ENCODE measurements at places on chromosomes 3 and 15. TPM values are rescaled to one million over a fixed set of nuclear protein-coding genes. Genes with fewer than 3 reads are reported as not detected.

GRCh38 chr3:36318621-36319200 lies 61.6 kb upstream of the STAC start:
- DNase-seq, result no peak

GRCh38 chr3:104916971-104917370 lies 449.7 kb upstream of the ALCAM start:
- no peak for DNase-seq

GRCh38 chr15:25694823-25695312 lies 168.3 kb downstream of the ATP10A start:
- no peak for DNase-seq

DNA sequence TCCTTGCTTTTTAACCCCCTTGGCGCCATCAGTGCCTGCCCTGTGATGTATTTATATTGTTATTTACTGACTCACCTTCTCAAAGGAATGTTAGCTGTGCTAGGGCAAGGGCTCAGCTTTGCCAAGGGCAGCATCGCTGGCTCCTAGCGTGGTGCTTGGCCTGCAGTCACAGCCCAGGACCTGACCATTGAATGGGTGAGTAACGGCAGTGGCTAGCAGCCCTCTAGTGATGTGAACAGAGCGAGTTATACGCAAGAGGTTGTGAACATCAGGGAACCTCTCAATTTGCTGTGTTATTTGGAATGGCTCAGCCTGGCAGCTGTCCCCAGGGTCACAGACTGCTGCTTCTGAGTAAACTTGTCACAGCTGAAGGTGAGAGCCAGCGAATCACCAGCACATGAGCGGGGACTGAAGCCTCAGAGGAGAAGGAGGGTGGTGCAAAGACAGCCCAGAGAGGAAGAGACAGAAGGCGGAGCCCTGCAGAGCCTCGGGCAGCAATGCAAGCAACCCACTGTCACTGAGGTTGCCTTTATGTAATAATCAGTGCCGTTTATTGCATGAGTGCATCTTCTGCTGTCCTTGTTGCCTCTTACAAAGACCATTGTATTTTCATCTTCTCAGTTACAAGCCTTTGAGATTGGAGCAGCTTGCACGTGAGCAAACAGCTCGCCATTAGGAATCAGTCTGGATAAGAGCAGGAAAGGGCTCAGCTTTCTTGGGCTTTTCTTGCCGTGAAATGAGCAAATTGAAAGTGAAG lies 158.3 kb downstream of the SLCO3A1 start:
- no peak for DNase-seq

DNA sequence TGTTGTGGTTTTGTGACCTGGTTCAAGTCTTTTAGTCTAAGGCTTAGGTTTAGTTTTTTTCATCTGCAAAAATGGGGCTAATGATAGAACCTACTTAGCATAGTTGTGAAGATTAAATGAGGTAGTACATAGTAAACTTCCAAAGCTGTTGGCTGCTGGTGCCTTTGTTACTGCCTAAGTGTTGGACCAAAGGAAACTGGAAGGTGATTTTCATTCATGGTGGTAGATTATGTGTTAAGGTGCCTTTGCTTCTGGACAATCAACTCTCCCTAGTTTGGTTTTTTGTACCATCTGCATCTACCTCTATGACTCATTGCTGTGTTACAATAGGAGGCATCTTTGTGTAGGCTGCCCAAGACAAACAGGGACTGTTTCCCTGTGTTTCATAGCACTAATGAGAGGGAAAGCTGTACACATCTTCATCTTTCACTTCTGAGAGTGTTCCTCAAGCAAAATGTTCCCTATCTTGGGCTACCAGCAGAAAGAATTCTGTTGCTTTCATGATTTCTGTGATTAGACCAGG lies 3.2 kb downstream of the MAP2K1 start:
- no peak for DNase-seq

- no peak for DNase-seq
Observed at GRCh38 chr3:11553436-11554235, 90.1 kb downstream of the VGLL4 start.

- DNase-seq, result no peak
Observed at GRCh38 chr15:34837246-34838016, 42.1 kb upstream of the ACTC1 start.

- no peak for DNase-seq
Observed at GRCh38 chr15:62173215-62173614, 8.1 kb upstream of the C2CD4B start.

DNA sequence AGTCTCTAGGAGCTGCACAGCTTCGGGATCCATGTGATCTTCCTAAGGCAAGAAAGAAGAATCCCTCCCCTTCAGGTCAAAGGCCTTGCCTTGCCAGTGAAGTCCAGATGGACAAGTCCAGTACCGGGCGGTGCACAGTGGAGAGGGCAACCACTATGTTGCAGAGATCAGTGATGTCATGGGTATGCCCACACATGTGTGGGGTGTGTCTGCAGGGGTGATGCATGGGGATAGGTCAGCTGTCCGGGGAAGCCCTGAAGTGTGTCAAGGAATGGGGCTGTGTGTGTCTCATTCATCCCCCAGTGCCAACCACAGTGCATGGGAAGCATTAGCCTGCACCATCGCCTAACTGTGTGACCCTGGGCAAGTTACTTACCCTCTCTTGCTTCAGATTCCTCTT lies 66.5 kb downstream of the TLE3 start:
- DNase-seq, result no peak

The ZNF80 gene
- total RNA-seq, result 0.71 TPM

The ADAMTS17 gene
- 6.0 TPM for total RNA-seq

The VGLL3 gene
- not detected for total RNA-seq

The IL17RD gene
- not detected for total RNA-seq

The GP5 gene
- total RNA-seq, result 1.4 TPM

The ARHGEF26 gene
- not detected for total RNA-seq

Measured in activated CD8-positive, alpha-beta T cell treated with anti-CD3 and anti-CD28 coated beads, Interleukin-2, amount 10 ng/mL, durations not matched to agents 7 days and 5 days (primary cell).